ENCODE measurements at places on chromosomes 6 and 20.

GRCh38 chr6:13526727-13527670, 39.6 kb upstream of the GFOD1 start:
- DNase-seq, result no peak

DNA sequence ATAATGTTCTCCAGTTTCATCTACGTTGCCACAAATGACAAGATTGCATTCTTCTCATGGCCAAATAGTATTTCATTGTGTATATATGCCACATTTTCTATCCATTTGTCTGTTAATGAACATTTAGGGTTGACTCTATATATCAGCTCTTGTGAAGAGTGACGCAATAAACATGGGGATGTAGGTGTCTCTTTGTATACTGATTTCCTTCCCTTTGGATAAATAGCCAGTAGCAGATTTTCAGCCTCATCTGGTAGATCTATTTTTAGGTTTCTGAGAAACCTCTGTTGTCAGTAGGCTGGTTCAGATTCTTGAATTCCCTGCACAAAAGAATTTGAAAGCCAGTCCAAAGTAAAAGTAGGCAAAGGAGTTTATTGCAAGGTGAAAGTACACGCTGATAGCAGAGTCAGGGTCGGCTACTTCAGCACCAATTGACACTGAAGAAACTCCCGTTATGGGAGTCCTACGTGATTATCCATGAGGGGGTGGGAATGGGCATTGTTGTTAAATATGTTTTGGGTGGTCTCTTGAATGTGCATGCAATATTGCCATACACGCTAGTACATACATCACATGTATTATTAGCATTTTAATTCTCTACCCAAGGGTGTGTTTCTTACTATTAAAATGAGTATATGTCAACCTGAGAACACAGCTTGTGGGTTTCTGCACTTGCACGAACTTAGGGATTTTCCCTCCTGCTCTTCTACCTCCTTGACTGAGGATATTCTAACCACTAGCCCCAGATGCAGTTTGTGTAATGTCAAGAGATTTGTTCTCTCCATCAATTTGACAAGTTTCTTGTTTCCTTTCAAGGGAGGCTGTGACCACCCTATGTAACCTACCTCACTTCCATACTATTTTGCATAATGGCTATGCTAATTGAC, 14.4 kb upstream of the SLC17A2 start:
- no peak for DNase-seq

DNA sequence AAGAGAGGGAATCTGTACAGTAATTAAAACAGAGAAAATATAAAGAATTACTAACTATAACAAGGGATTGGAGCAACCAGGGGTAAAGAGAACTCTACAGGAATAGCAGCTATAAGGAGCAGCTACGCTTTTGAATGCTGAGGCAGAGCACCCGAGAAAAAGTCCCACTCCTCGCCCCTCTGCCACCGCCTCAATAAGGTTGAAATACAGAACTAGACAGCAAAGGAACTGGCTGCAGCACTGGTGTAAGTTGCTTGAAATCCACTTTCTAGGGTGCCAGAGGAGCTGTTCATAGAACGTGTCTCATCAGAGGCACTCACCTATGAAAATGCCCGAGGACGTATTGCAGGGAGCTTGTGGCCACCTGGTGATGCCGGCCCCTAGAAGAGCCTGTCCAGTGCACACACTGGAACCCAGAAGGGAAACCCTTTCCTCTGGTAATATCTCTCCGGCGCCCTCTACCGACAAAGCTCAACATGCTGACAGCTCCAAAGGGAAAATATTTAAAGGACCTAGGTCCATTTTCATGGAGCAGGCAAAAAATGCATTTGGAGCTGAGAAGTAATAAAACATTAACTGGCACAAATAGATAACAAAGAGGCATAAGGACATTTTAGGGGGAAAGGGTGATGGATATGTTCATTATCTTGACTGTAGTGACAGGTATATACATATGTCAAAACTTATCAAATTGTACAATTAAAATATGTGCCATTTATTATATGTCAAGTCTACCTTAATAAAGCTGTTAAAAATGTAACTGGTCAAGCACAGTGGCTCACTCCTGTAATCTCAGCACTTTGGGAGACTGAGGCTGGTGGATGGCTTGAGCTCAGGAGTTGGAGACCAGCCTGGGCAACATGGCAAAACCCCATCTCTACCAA, 137.4 kb upstream of the HDAC2 start:
- DNase-seq, result peak; percentile 79

- DNase-seq, result peak; percentile 25
These were observed 405.5 kb upstream of the ADGRB3 start for GRCh38 chr6:68229566-68229965.

DNA sequence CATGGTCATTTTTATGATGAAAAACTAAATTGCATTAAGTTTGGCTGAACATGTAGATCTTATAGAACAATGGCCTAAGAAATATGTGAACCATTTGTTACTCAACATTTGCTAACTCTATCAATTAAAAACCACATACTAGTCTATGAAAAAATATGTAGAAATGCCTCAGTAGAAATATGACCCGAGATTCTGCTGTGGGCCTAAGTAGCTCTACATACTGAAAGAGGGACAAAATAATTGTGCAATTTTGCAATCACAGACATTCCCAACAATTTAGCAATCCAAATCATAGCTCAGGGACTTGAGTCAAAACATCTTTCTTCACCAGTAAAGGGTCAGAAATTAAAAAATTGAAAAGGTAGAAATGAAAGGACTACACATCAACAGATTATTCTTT, 619.0 kb downstream of the FRK start:
- no peak for DNase-seq

DNA sequence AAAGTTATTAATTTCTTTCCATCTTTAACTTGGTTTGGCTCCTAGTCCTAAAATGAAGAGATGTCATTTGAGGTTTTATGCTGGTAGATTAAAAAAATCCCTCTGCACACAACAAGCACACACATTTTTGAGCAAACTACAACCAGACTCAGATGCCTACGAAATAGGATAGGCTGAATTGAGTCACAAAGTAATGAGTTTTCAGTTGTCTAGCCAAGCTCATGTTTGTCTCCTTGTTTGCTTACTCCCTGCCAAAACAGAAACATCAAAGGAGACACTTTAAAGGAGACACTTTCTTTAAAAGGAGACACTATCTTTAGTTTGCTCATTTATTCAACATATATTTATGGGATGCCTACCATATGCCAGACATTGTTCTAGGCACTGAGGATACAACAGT, 56.2 kb downstream of the TPBG start:
- DNase-seq, result no peak

GRCh38 chr6:15268137-15268908, 22.5 kb downstream of the JARID2 start:
- DNase-seq, result peak; percentile 32

DNA sequence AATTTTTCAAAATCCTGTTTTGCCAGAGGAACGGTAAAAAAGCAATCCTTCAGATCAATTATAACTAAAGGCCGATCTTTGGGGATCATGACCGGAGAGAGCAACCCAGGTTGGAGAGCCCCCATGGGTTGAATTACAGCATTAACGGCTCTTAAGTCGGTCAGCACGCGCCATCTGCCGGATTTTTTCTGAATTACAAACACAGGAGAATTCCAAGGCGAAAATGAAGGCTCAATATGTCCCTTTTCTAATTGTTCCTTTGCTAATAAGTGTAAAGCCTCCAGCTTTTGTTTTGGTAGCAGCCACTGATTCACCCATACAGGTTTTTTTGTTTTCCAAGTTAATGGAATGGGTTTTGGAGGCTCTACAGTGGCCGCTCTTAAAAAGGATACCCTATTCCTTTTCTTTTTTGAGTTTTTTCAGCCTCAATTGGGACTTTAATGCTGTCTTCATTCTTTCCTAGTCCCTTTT, 16.9 kb upstream of the PTCRA start:
- DNase-seq, result peak; percentile 78

- DNase-seq, result peak; percentile 23
These were observed 17.2 kb upstream of the FNDC1 start for GRCh38 chr6:159152041-159152440.
